Bronchus fibroblast of lung (primary cell): ENCODE measurements at places on chromosomes 6 and 20. TPM values are rescaled to one million over a fixed set of nuclear protein-coding genes. Genes with fewer than 3 reads are reported as not detected.

SCUBE3 gene
- total RNA-seq, result 0.17 and 0.30 TPM in 2 replicates

CLDN20 gene
- total RNA-seq, result not detected in 2 replicates

HCRTR2 gene
- 0.17 TPM in 1 of 2 replicates, not detected in the other for total RNA-seq

HSPA12B gene
- 0.45 and 0.50 TPM in 2 replicates for total RNA-seq

KIAA0408 gene
- total RNA-seq, result 0.30 and 0.84 TPM in 2 replicates

GSTA3 gene
- not detected in 2 replicates for total RNA-seq

TREM1 gene
- 0.15 TPM in 1 of 2 replicates, not detected in the other for total RNA-seq

EBF4 gene
- 0.34 and 0.45 TPM in 2 replicates for total RNA-seq

CLVS2 gene
- total RNA-seq, result not detected in 2 replicates

LST1 gene
- total RNA-seq, result not detected in 2 replicates

CST1 gene
- not detected in 2 replicates for total RNA-seq
